Stimulated activated memory B cell treated with anti-CD40 and anti-IgM and Interleukin-4, amounts not matched to agents 10 μg/mL and 1 μg/mL and 100 μg/mL, for 72 hours (primary cell): ENCODE measurements at places on chromosomes 12 and 14.

- no peak for ATAC-seq
- no peaks in the 10 kb centered on the region for H3K36me3 ChIP-seq
- H3K4me3 ChIP-seq, result no peak overlapping the region
- H3K27ac ChIP-seq, result no peak overlapping the region
- H3K4me1 ChIP-seq, result no peaks in the 10 kb centered on the region
- H3K27me3 ChIP-seq, result no peaks in the 10 kb centered on the region
Observed at GRCh38 chr14:40248671-40249070, 816.4 kb upstream of the FBXO33 start.

- H3K4me3 ChIP-seq, result peak overlapping the region; percentile 38
- peaks cover 7% of the 10 kb centered on the region for H3K36me3 ChIP-seq
- peak overlapping the region; percentile 74 for H3K27ac ChIP-seq
- no peak for ATAC-seq
Observed at GRCh38 chr12:122399592-122400373, 22.7 kb downstream of the CLIP1 start.

DNA sequence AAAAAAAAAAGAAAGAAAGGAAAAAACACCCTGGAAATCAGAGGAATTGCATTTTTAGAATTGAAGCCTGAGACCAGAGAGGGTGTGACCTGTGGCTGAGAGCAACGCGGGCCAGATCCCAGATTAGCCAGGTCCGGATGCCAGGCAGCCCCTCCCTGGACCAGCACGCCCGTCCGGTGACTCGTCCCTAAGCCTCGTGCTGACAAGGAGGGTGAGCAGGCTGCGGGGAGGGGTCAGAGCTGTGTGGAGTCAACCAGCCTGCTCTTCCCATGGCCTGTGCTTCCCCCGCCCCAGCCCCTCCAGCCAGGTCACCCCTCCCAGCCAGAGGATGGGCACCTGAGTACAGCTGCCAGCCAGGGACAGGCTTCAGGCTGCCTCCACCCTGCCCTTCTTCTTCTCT lies 4.2 kb upstream of the KLC1 start:
- no peaks in the 10 kb centered on the region for H3K36me3 ChIP-seq
- H3K4me3 ChIP-seq, result peak overlapping the region; percentile 38
- H3K4me1 ChIP-seq, result peaks cover 64% of the 10 kb centered on the region

GRCh38 chr14:105161964-105162668 lies 6.5 kb downstream of the JAG2 start:
- peaks cover 60% of the 10 kb centered on the region for H3K27me3 ChIP-seq
- no peak overlapping the region for H3K27ac ChIP-seq
- H3K36me3 ChIP-seq, result no peaks in the 10 kb centered on the region
- H3K4me1 ChIP-seq, result peaks cover 19% of the 10 kb centered on the region
- H3K4me3 ChIP-seq, result no peak overlapping the region

- H3K27ac ChIP-seq, result no peak overlapping the region
- no peaks in the 10 kb centered on the region for H3K36me3 ChIP-seq
- ATAC-seq, result no peak
- H3K4me1 ChIP-seq, result no peaks in the 10 kb centered on the region
- H3K27me3 ChIP-seq, result no peaks in the 10 kb centered on the region
- no peak overlapping the region for H3K4me3 ChIP-seq
Observed at GRCh38 chr14:80393766-80394165, 182.5 kb upstream of the DIO2 start.

DNA sequence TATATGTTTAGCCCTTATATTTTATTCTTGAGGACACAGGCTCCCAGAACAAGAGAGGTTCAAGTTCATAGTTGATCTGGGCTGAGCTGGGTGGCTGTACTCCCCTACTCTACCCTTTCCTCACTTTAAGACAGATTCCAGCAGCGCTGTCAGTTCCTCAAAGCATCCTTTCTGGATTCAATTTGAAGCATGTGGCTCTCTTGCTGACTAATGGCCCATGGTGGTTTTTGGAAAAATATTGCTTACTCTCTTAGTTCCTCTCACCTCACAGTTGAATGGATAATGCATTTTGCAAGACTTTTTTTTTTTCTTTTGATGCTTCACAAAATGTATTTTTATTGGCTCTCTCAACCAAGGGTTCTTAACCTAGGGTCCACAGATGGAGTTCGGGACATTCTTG lies 4.1 kb downstream of the PELI2 start:
- peaks cover 26% of the 10 kb centered on the region for H3K4me1 ChIP-seq
- no peak overlapping the region for H3K4me3 ChIP-seq
- H3K27ac ChIP-seq, result no peak overlapping the region
- peaks cover 15% of the 10 kb centered on the region for H3K27me3 ChIP-seq
- no peak for ATAC-seq

DNA sequence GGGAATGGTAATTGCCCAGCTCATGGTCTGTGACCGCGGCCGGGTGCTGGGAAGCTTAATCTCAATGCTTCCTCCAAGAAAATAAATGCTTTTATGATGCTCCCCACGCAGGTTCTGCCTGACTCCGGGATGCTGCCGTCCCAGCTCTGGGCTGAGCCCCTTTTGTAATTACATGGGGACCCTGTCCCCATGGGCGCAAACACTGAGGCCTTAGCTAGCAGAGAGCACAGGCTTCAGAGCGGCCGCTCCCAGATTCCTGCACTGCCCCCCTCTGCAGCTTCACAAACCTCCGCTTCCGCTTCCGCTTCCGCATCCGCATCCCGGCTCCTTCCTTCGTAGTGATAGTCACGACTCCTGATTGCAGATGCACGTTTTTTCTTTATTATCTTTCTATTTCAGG lies 129.5 kb downstream of the KIF26A start:
- no peak overlapping the region for H3K4me3 ChIP-seq
- no peak overlapping the region for H3K27ac ChIP-seq
- peaks cover 11% of the 10 kb centered on the region for H3K27me3 ChIP-seq
- ATAC-seq, result no peak
- no peaks in the 10 kb centered on the region for H3K36me3 ChIP-seq

DNA sequence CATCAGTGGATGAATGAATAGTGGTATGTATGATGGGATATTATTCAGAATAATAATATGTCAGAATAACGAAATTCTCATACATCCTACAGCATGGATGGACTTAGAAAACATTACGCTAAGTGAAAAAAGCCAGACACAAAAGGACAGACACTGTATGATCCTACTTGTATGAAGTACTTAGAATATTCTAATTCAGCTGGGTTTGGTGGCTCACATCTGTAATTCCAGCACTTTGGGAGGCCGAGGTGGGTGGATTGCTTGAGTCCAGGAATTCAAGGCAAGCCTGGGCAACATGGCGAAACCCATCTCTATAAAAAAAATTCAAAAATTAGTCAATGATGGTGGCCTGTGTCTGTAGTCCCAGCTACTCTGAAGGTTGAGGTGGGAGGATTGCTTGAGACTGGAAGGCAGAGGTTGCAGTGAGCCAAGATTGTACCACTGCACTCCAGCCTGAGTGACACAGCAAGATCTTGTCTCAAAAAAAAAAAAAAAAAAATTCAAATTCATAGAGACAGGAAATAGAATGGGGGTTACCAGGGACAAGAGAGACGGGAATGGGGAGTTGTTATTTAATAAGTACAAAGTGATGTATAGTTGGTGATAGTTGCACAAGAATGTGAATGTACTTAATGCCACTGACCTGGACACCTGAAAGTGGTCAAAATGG lies 132.3 kb downstream of the CHST11 start:
- no peak overlapping the region for H3K4me3 ChIP-seq
- peaks cover 72% of the 10 kb centered on the region for H3K4me1 ChIP-seq
- ATAC-seq, result no peak
- peak overlapping the region; percentile 63 for H3K27ac ChIP-seq

DNA sequence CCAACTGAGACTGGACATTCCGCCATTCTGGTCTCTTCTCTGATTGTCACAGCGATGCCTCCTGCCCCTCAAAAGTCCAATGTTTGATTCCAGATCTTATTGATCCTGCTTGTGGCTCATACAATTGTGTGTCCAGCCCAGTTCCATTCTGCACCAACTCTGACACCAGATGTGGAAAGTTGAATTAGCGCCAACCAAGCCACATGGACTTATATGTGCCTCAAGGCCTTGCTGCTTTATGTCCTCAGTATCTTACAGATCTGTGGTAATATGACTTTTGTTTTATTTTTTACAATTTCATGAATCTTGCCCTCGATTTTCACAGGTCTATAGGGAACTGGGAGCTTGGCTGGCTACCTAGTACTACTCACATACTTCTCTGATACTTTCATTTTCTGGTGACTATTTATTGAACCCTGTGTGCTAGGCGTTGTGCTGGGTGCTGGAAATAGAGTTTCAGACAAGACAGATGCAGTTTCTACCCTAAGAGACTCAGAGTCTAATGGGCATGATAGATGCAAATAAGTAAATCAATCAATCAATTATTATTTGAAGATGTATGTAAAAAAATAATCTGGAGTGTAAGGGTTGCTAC lies 472.0 kb downstream of the TMTC2 start:
- no peak for ATAC-seq
- peaks cover 5% of the 10 kb centered on the region for H3K4me1 ChIP-seq
- H3K36me3 ChIP-seq, result no peaks in the 10 kb centered on the region

GRCh38 chr14:68968051-68968450 lies 11.1 kb downstream of the ACTN1 start:
- H3K4me1 ChIP-seq, result no peaks in the 10 kb centered on the region
- no peak for ATAC-seq
- H3K4me3 ChIP-seq, result no peak overlapping the region
- peaks cover 19% of the 10 kb centered on the region for H3K27me3 ChIP-seq
- H3K36me3 ChIP-seq, result no peaks in the 10 kb centered on the region
- no peak overlapping the region for H3K27ac ChIP-seq

DNA sequence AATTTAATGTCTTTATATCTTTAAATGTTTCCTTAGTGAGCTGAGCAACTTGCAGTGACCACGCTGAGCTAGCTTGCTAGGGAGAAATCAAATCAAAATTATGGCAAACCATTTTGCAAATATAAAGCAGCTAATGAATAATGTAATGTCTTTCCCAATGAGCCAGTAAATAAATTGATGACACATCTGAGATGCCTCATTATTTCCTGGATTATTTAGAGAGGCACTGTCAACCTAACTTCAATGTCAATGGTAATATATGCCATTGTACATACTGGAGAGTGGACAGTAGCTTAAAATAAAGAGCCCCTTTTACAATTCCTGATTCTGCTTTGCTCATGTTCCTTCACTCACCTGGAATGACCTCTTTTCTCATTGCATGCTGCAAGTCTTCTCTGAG lies 182.6 kb downstream of the PHLDA1 start:
- H3K27me3 ChIP-seq, result peaks cover 23% of the 10 kb centered on the region
- no peak for ATAC-seq
- H3K36me3 ChIP-seq, result no peaks in the 10 kb centered on the region
- no peaks in the 10 kb centered on the region for H3K4me1 ChIP-seq

DNA sequence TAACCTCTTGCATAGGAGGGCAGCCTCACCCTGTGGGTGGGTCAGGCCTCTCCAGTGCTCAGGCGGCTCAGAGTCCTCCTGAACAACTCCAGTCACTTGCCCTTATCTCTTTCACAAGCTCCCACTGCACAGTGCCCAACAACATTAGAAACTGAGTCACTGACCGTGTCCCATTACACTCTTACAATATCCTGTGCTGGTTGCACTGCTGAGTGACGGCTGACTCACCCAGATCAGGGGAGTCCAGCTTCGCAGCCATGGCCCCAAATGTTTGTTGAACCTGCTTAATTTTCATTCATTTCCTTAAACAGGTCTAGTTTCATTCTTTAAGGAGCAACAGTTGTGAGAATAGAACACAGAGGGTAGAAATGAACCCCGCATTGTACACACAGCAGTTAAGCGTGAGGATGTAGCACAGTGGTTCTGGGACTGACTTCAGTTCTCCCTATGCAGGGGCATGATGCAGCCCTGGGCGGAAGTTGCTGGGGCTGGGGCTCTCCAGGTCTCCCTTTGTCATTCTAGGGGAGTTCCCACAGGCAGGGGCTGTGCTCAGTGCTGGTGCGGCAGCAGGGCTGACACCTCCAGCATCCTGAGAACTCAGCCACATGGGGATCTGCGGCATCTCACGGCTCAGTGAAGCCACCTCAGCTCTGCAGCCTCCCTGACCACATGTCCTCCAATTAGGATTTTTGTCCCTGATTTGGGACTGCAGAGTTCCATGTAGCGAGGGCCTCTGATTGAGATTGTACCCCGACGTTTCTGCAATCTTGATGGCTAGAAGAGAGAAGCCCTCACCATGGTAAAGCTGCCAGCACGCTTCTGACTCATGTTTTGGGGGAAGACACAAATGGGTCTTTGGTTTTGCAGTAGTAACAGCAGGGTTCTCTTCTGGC lies 16.1 kb downstream of the GPR68 start:
- peak; percentile 95 for ATAC-seq
- peak overlapping the region; percentile 52 for H3K4me3 ChIP-seq
- H3K36me3 ChIP-seq, result peaks cover 14% of the 10 kb centered on the region
- peaks cover 64% of the 10 kb centered on the region for H3K4me1 ChIP-seq
- H3K27me3 ChIP-seq, result no peaks in the 10 kb centered on the region

GRCh38 chr12:11901701-11902524 lies 168.8 kb upstream of the BCL2L14 start:
- peak; percentile 86 for ATAC-seq
- peaks cover 20% of the 10 kb centered on the region for H3K4me1 ChIP-seq
- no peak overlapping the region for H3K4me3 ChIP-seq

GRCh38 chr14:54975856-54976255 lies 51.0 kb downstream of the WDHD1 start:
- no peak overlapping the region for H3K27ac ChIP-seq
- no peaks in the 10 kb centered on the region for H3K27me3 ChIP-seq
- ATAC-seq, result no peak
- H3K36me3 ChIP-seq, result peaks cover 29% of the 10 kb centered on the region
- no peaks in the 10 kb centered on the region for H3K4me1 ChIP-seq

- ATAC-seq, result no peak
- H3K4me3 ChIP-seq, result no peak overlapping the region
- H3K36me3 ChIP-seq, result no peaks in the 10 kb centered on the region
- no peak overlapping the region for H3K27ac ChIP-seq
- no peaks in the 10 kb centered on the region for H3K4me1 ChIP-seq
Observed at GRCh38 chr12:88490425-88490824, 89.8 kb downstream of the KITLG start.

DNA sequence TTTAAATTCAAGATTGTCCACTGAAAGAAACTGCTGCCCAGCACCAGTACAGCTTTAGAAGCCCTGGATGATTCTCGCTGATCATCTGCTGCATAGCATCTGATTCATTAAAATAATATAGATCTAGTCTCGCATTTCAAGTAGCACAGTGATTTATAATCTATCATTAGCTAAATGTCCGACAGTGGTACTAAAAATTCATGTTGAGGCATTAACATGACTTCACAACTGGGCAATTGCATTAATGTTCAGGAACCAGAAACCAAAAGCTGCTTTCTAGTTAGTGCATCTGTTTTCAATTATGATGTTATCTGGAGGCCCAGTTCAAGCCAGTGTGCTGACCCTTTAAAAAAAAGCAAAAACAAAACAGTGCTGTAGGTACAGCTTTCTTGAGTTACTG lies 1987.2 kb upstream of the SEL1L start:
- no peak overlapping the region for H3K4me3 ChIP-seq
- ATAC-seq, result no peak
- no peaks in the 10 kb centered on the region for H3K27me3 ChIP-seq
- H3K27ac ChIP-seq, result no peak overlapping the region
- H3K4me1 ChIP-seq, result no peaks in the 10 kb centered on the region
